NCI-H774 (cell line): ENCODE measurements at places on chromosomes 7 and 10.

GRCh38 chr10:22345301-22346095 is at the start of gene SPAG6:
Gene SPAG6, plus strand, starts transcription at chr10:22345496. Its CDS starts 116 bp downstream, at chr10:22345612.
- peak; percentile 90 for DNase-seq

DNA sequence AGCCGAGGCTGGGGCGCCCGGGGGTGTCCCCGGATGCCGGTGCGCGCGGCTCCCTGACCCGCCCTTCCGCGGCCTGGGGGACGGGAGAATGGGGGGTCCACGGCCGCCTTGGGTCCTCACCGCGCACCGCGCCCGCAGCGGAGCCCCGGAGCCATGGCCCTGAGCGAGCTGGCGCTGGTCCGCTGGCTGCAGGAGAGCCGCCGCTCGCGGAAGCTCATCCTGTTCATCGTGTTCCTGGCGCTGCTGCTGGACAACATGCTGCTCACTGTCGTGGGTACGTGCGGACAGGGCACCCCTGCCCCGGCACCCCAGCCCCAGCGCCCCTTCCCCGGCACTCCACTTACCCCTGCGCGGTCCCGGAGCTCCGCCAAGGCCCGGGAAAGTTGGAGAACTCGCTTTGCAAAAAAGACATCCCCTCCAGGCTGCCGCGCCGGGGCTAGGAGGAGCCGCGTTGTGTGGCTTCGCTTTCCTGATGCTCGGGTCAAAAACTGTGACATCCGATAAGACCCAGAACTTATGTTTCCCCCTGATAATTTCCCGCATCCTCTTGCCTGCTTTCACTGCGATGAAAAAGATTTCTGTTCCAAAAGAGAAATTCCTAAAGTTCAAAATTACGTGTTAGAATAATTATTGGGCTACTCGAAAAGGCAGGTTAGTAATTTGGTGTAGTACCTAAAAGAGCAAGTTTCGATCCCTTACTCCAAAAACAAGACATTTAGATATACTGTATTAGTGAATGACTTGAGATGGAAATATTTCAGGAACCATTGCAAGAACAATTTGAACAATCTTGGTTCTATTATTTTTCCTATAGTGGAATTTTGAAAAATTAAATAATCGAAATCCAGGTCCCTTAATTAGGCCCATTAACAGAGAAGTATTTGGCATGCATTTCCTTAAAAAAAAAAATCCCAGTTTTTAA is 888 bp downstream of the SLC18A2 start:
- DNase-seq, result no peak

- no peak for DNase-seq
Observed at GRCh38 chr7:20005081-20005480, 212.1 kb downstream of the MACC1 start.

DNA sequence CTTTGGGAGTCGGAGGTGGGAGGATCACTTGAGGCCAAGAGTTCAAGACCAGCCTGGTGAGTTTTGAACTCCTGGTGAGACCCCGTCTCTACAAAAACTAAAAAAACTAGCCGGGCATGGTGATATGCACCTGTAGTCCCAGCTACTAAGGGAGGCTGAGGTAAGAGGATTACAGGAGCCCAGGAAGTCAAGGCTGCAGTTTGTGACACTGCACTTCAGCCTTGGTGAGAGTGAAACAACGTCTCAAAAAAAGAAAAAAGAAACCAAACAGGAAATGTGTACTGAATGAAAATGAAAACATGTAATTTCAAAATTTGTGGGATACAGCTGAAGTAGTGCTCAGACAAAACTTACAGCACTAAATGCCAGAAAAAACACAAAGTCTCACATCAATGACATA is 7.6 kb downstream of the ARHGAP12 start:
- no peak for DNase-seq

GRCh38 chr10:59831658-59832503 is 74.5 kb downstream of the CCDC6 start:
- no peak for DNase-seq

DNA sequence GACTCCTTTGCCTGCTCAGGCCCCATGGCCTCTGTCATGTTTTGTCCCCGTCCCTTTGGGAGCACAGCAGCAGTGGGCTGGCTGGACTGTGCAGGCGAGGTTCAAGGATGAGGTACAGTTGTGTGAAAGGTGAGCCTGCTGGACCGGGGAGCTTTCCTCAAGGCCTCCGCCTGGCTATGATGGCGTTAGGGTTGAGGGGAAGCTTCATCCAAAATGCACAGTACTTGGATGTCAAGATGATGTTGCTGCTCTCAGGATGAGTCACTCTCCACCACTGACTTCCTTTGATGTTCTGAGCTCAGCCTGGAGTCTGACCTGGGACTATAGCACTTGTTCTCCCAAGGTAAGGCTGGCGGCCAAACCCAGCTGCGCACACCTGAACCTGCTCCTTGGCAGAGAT is 152.7 kb upstream of the SHH start:
- DNase-seq, result no peak

GRCh38 chr7:87100326-87100725 is 40.9 kb upstream of the ELAPOR2 start:
- no peak for DNase-seq

DNA sequence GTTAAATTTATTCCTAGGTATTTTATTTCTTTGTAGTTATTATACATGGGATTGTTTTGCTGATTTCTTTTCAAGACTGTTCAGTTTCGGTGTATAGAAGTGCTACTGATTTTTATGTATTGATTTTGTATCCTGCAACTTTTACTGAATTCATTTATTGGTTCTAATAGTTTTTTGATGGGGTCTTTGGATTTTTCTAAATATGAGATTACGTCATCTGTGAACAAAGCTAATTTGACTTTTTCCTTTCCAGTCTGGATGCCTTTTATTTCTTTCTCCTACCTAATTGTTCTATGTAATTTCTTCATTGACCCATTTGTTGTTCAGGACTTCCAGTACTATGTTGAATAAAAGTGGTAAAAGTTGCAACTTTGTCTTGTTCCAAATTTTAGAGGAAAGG is 5.8 kb upstream of the AOAH start:
- DNase-seq, result no peak

GRCh38 chr10:11441151-11441535 is 170.3 kb downstream of the USP6NL start:
- no peak for DNase-seq

GRCh38 chr10:77566236-77566635 is 71.4 kb downstream of the KCNMA1 start:
- DNase-seq, result no peak

DNA sequence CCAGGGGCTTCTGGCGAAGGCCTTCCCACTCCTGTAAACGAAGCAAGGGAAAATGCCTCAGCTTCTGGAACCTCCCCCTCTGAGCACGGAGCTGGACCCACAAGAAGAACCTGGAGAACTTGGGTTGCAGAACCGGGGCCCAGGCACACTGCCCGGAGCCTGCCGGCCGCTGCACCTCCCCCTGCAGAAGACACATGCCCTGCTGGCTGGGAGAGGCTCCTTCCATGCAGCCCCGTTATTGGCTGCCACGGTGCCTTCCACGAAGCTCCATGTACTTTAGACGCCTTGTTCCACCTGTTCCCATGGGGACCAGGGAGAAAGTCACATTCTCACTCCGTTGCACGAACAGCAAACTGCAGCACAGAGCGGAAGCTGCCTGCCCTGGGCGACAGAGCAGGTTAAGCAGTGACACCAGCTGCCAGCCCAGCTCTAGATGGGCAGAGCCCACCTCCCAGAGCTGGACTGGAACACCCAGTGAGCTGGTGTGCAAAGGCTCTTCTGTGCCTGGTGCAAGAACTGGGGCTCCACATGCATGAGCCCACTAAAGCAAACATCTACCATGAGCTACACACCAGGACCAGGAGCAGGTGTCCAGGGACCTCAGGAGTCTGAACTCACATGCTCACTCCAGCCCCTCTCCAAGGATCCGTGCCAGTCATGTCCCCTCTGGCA is 70.1 kb downstream of the TNS3 start:
- DNase-seq, result no peak

DNA sequence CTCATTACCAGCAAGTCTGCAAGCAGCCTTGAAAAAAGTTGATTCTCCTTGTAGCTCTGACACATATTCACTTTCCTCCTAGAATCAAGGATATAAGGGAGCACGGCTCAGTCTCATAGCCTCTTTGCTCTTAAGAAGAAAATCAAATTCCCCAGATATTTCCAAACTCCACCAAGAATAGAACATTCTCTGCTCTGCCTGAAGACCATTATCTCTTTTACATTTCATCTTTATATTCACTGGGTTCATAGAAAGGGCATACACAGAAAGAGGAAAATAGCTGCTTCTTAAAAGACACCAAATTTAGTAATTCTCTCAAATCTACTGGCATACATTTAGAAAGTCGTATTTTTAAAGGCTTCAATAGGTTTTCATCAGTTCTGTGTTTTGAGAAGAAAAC is 92.0 kb downstream of the HPSE2 start:
- no peak for DNase-seq

DNA sequence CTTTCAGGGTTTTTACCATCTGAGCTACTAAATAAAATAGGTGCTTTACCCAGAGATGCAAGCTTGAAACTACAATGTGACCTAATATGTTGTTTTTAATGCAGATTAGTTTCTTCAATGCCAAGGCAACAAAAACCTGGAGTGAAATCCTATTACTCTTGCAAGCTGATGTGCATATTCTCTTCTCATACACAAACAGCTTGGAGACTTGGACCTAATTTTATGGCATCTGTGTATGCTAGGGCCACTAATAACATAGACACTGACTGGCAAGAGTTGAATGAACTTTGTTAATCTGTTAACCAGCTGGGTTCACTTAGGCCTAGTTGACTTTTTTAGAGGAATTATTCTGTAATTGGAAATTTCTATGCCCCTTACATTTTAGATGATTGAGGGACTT is 23.4 kb upstream of the SMIM30 start:
- no peak for DNase-seq

DNA sequence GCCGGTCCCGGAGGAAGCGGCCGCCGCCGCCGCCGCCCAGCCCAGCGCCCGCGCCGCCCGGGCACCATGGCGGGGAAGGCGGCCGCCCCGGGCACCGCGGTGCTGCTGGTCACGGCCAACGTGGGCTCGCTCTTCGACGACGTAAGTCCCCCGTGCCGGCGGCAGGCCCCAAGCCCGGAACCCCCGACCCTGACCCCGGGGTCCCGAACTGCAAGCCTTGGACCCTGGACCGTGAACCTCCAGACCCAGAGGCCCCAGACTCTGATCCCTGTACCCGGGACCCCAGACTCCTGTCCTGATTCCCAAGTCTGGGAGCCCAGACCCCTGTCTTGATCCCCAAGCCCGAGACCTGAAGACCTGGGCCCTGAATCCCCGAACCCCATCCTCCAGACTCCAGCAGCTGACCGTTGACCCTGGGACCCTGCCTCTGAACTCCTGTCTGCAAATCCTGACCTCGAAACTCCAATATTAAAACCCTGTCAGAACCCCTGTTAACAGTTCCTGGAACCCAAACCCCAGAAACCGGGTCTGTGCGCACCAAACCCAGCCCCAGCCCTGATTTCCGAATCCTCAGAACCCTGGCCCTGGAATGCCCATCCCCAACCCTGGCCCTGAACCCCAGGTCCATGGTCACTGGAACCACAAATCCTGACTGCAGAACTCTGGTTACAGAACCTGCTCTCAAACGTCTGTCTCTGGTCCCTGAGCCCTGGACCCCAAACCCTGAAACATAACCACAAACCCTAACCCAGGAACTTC is 623 bp downstream of the INPP5A start:
- no peak for DNase-seq

DNA sequence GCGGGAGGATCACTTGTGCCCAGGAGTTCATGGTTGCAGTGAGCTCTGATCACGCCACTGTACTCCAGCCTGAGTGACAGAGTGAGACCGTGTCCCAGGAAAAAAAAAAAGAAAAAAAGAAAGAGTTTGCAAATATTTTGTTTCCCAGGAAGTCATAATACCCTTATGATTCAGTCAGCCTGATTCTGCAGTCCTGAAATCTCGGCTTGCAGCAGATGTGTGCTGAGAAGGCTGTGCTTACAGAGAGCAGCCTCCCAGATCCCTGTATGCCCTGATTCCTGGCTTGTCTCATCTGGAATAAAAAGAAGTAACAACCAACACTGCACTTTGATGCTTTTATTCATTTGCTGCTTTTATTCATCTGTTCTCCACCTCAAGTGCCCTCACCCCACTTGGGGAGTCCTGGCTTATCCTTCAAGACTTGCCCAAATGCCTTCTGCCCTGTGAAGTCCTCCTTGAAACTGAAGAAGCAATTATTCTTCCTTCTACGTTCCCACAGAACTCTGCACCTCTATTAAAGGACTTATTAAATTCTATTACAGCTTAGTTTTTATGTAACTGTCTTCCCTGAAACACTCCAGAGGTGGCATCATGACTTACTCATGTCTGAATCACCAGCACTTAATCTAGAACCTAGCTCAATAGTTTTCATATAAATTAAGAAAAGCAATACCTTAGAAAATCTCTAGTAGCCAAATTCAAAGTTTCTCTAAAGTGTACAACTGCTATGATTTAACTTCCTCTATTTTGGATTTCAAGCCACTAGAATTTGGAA is 27.7 kb upstream of the BPGM start:
- DNase-seq, result no peak

GRCh38 chr7:87148332-87148955 is 3.8 kb upstream of the DMTF1 start:
- no peak for DNase-seq

DNA sequence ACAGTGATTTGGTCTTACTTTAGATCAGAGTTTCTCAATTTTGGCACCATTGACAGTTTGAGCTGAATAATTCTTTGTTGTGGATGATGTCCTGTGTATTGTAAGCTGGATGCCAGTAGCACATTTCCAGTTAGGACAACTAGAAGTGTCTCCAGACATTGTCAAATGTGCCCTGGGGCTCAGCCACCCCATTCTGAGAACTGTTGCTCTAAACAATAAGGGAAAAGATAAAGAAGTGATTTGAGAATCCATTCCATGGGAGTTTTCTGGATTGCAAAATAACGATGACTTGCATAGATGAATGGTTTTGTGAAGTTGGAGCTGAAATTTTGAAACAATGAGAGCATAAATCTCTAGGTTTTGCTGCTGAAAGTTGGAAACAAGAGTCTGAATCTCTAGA is 44.6 kb downstream of the NUP205 start:
- no peak for DNase-seq
